Skeletal muscle tissue (tissue), 5 donors: ENCODE measurements at places on chromosomes 7 and 10. TPM values are rescaled to one million over a fixed set of nuclear protein-coding genes. Genes with fewer than 3 reads are reported as not detected.

Gene AKR1C4
- total RNA-seq = not detected

Gene ZNF277
- total RNA-seq = 17.7 TPM

Gene MKLN1
- total RNA-seq = 32.9 TPM

Gene CALY
- total RNA-seq = not detected

Gene LBX1
- total RNA-seq = 3.1 TPM

Gene BHLHA15
- total RNA-seq = not detected

Gene TMUB1
- 12.5 TPM for total RNA-seq

Gene ZNF735
- not detected for total RNA-seq
